ENCODE measurements at places on chromosomes 13 and 19.

DNA sequence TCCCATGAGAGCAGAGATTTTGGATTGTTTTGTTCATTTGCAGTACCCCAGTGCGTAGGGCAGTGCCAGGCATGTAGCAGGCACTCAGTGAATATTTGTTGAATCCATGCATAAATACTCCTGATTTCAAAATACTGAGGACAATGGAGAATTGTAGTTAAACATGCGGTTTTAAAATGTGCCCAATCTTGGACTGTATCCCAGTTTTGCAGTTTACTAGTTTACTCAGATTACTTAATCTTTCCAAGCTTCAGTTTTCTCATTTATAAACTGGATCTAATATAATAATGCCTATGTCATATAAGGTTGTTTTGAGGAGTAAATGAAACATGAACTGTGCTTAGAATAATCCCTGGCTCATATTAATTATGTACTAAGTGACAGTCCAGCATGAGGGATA lies 39.0 kb downstream of the RCBTB2 start:
- DNase-seq: no peak

GRCh38 chr13:98364647-98365046 lies 187.6 kb upstream of the RNF113B start:
- DNase-seq: no peak

DNA sequence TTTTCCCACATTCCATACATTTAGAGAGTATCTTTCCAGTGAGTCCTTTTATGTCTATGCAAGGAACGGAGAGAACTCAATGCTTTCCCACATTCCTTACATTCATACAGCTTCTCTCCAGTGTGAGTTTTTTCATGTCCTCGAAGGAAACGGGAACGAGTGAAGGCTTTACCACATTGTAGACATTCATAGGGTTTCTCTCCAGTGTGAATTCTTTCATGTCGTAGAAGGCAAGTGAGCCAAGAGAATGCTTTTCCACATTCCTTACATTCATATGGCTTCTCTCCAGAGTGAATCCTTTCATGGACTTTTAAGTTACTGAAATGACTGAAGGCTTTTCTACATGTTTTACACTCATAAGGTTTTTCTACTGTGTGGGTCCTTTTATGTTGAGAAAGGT lies 17.1 kb downstream of the ZNF823 start:
- DNase-seq: no peak

DNA sequence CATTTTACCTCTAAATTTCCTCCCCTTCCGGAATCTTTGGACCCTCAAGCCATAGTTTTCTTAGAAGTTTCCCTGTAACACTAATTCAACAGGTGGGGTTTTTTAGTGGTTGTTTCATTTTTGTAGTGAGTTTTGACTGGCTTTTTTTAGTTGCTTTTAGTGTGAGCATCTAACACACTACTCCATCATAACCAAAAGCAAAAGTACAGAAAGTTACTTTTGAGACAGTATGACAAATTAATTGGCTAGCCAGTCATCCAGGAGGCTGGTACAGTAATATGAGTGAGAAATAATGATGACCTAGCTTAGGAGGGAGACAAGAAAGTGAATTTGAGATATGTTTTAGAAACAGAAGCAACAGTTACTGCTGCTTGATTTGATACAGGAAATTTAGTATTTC lies 71.5 kb downstream of the DNAJC15 start:
- DNase-seq: no peak

DNA sequence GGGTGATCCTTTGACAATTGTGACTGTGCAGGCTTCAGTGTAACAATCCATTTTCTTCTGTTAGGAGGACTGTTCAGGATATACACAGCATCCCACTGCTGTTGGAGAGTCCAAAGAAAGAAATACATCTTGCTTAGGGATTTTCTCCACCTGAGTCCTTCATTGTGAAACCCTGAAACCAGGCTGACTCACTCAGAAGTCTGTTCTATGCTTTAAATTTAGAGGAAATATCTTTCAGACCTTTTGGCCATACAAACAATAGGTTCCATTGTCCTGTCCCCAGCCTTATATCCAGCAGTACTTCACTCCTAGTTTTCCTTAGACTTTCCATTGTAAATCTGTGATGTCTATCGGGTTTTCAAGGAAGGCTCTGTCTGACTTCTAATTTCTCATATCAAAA lies 379.1 kb downstream of the SUCLA2 start:
- no peak for DNase-seq

- no peak for DNase-seq
Measured at GRCh38 chr19:30339624-30340525, 32.3 kb upstream of the ZNF536 start.

- DNase-seq: no peak
Measured at GRCh38 chr13:61770681-61771080, 355.0 kb upstream of the PCDH20 start.

DNA sequence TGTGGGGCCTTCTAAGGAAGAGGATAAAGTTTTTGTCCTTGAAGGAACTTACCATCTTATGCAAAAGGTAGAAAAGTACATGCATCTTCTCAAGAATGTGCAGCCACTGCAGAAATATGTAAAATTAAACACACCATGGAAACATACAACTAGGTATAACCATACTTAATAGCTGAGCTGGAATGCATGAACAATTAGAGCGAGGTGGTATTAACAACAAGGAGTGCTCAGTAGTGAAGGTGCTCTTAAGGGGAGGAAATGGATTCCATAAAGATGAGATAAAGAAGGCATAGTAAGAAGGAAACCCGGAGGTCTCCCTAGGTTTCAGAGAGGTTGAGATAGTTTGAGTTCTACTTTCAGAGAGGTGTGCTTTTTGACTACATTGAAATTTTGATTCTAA lies 415.9 kb downstream of the NDFIP2 start:
- DNase-seq: no peak

DNA sequence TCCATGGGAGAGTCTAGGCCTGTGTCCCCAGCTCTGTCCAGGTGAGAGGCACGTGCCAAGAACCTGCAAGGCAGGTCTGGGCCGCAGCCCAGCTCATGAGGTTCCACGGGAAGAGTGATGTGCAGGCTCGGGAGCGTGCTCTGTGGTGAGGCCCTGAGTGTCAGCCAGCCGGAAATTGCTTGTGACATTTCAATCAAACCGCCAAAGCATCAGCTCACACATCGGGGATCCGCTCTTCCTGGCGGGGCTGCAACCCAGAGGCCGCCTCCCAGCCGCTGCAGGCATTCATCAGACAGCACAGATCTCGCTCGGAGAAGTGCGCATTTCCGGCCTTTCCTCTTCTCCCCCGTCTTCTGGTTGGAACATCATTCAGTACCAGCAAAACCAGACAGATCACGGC lies 109.3 kb downstream of the KDM4B start:
- no peak for DNase-seq

DNA sequence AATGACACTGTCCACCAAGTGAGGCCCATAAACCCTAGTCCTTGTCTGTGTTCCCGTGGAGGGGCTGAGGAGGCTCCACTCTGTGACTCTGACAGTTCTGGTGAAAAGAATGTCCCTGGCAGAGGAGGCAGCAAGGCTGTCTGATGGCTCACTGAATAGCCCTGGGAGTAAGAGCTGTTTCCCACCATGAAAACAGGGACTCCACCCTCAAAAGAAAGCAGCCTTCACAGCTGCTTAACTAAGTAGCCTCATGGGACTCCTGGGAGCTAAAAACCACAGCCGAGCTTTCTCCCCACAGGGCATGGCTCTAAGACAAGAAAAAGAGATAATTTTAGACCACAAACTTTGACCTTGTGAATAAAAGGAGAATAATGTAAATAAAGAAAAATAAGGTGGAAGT lies 135.1 kb upstream of the FRY start:
- DNase-seq: no peak

Data from H9 (cell line).